ENCODE measurements at places on chromosomes 4 and X.
A peak's percentile ranks its signal among the peaks of the same experiment; 100 is the strongest.

DNA sequence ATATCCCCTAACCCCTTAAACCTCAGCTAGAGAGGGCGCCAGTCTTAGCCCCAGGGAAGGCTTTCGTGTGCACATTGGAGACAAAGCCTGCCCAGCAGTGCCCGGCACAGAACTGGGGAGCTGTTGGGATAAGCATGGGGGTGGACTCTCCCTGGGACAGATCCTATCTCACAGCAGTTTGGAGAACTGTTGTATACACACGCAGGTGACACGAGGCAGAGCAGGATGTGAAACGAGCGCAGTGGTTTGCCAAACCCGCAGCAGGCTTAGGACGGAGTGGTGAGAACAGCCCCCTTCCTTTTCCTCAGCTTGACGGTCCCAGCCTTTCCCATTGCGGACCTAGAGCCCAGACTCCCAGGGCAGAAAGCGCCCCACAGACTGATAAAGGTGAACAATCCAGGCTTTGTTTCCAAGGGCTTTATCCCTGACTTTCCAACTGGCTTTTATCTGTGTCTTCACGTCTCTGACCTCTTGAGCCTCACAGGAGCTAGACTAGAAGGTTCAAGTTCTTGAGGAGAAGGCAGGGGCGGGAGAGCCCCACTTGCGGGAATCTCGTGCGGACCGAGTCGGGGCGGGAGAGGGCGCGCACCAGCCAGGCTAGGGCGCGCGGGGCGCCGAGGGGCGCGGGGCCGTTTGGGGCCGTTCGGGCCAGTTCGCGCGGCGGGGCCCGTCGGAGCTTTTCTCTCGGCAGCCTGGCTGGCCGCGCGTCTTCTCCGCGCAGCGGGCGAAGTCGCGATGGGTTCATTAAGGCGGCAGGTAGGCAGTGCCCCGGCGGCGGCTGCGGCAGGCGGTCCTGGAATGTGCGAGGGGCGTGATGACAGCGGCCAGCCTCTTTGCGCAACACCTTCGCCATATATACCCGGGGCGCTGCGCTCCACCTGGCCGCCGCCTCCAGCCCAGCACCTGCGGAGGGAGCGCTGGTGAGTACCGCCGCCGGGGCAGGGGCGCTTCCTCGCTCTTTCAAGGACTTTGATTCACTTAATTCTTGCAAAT lies at the start of gene SLC34A2:
Gene SLC34A2 (plus strand): TSS at position 881 of the 993 bp plus-strand sequence. CDS start 6,650 bp downstream, outside the sequence.
- no peak for DNase-seq

GRCh38 chr4:112813790-112814189 lies 176.8 kb downstream of the LARP7 start:
- no peak for DNase-seq

- DNase-seq = no peak
Measured at GRCh38 chr4:2324891-2325290, 63.0 kb upstream of the MXD4 start.

DNA sequence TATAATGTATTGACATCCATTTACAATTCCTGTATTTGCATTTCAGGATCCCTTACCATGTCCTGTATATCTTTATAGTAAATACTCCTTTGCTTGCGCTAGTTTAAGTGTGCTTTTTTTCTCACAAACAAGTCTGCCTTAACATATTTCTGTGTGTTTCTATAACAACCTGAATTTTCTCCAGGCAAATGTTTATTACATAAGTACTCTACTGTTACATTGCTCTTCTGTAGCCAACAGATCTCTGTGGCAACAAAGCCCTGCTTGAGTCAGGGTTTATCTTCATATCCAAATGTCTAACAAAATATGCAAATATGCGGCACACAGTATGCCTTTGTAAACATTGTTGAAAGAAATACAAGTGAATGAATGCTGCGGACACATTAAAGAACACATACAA lies 625.5 kb downstream of the TLL1 start:
- no peak for DNase-seq

GRCh38 chrX:78979789-78980464 lies 34.7 kb downstream of the P2RY10 start:
- DNase-seq = peak; percentile 39

DNA sequence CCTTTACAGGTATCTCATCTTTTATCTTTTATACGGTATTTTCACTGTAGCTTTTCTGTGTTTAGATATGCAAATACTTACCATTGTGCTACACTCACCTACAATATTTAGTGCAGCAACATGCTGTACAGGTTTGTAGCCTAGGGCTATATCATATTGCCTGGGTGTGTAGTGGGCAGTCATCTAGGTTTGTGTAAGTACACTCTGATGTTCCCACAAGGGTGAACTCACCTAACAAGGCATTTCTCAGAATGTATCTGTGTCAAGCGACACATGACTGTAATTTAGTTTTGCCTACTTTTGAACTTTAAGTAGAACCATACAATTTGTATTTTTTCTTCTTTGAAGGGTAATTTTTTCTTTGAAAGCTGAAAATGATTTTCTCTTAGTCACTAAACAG lies 54.2 kb upstream of the SLC10A4 start:
- no peak for DNase-seq

- no peak for DNase-seq
Measured at GRCh38 chr4:77500801-77501200, 104.8 kb upstream of the CXCL13 start.

DNA sequence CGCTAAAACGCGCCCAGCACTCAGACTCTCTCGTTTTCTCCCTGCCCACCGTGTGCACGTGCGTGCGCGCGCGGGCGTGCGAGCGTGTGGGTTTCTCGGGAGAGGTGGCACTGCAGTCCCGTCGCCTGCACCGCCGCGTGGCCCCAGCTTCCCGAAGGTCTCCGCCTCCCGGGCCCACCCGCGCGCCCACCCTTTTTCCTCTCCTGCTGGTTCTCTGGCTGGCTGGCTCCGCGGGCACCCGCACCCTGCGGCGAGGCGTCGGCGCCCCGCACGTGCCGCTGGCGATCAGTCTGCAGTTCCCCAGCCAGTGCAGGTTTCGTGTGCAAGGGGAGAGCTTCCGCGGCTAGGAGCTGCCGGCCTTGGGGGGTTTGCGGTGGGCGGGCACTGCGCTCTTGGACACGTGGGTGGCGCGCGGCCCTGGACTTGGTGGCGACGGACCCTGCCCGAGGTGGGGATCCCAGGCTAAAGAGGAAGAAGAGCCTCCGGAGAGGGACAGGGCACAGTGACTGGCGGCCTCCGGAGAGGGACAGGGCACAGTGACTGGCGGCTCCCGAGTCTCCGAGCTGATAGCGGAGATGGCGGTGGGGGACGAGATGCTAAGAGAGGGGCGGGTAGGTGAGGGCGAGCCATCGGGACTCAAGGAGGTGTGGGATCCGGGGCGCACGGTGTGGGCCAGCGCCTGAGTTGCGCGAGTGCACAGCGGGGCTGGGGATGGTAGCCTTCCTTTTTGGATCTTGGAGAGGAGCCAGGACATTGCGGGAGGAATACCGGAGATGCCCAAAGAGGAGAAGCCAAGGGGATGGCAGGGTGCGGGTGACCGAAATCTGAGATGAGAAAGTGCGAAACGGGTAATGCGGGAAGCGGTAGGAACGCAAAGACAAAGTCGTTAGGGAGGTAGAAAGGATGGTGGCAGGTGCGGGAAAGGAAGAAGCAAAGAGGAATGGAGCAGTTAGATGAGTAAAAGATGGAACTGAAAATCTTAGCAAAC lies at the start of gene FAM184B:
Gene FAM184B (minus strand): TSS at position 322 of the 988 bp plus-strand sequence. CDS start 322 bp downstream, outside the sequence.
- no peak for DNase-seq

GRCh38 chr4:185624259-185624589 lies 88.9 kb upstream of the PDLIM3 start:
- no peak for DNase-seq

- DNase-seq = no peak
Measured at GRCh38 chr4:165537028-165537648, 158.3 kb downstream of the CPE start.

DNA sequence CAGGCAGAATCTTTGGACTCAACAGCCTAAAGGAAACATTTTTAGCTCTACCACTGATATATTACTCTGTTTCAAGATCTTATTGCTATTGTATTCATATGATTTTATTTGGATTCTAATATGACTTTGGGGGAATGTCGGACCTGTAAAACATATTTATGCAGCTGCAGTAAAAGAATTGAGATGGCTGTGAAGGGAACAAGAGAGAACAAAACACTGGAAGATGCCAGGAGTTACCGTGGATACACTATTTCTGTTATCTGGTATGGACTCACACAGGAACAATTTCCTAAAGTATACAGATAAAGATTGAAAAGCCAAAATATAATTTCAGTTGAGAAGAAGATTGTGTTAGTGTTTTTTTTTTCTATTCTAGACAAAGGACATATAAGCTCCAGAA lies 113.0 kb upstream of the DCLK2 start:
- no peak for DNase-seq

- DNase-seq = no peak
Measured at GRCh38 chr4:163331629-163332376, 593 bp downstream of the NPY1R start.

- DNase-seq = no peak
Measured at GRCh38 chr4:150366487-150366999, 215.4 kb upstream of the MAB21L2 start.

- DNase-seq = no peak
Measured at GRCh38 chrX:4110964-4111363, 397.5 kb upstream of the PRKX start.

DNA sequence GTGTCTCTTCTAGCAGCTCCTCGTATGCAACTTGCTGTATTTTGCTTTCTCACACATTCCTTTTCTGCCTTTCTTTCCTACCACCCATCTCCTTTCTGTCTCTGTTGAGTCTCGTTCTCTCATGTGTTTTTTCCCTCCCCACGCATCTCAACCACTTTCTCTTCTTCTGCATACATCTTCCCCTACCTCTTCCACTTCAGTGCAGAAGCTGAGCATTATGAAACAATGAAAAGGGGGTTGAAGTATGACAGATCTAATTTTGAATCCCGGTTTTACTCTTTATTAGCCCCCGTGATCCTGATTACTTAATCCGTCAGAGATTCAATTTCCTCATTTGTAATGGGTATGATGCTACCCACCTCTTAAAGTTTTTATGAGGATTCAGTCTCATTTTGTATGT lies 7.3 kb downstream of the FAM241A start:
- no peak for DNase-seq

DNA sequence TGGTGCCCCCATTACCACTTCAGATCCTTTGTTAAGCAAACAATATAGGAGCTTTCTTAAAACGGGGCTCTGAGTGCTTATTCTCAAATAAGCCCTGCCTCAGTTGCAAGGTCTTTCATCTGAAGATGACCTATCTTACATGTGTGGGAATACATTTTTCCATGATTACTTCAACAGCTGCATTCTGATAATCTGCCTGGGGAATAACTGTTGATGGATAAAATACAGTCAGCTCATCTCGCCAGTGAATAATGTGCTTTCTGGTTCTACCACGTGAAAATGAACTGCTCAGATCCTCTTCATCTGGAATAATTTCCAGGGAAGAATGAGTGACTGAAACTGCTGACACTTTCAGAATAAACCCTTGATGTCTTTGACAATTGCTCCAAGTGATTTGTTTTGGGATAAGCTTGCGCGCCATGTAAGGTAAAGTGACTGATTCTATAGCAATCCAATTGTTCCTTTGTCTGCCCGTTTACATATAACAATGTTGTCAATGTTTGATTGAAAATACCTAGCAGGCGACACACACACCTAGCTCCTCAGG lies 161.3 kb downstream of the RTL9 start:
- no peak for DNase-seq

DNA sequence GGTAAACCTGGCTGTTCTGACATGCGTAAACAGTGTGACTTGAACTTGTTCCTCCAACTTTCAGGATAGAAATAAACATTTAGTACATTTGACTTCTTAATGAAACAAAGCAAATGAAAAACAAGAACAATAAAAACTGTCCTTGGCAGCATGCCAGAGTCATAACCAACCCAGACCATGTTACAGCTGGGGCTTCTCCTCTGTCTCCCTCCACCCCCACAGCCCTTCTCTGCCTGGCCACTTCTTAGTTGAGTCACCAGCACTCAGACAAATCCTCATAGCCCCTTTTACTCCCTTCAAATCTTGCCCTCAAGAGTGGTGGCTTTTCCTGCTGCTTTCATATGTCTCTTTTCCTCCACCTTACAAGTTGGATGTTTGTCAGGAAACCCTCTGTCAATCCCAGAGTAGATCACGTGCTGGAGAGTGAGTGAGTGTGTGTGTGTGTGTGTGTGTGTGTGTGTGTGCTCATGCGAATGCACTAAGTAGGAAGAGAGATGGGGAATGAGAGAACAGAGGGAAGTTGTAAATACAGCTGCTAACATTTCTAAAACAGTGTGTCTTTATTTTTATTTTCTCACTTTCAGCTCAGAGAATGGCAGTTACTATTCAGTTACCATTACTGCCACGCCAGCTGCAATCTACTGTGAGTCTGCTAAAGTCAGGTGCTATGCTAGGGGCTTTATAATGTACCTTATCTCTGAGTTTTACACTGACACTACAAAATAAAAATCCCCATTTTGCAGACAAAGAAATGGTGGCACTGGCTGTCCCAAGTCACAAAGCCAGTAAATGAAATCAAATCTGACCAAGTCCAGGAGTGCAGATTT lies 15.0 kb downstream of the SCARB2 start:
- peak; percentile 63 for DNase-seq

DNA sequence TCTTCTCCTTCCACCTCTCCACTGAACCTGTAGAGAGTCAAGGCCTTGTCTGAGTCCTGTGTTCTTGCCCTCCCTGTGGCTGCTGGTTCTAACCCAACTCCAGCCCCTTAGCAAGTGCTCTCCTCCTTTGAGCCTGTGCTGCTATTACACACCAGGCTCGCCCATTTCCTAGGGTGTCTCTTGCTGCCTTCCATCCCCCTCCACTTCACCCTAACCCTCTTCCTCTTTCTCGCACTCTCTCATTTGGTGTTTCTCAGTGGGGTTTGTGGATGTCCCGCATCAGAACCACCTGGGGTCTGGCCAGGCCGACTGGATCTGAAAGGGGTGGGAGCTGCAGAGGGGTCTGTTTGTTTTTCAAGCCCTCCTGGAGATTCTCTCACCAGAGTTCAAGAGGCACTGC lies 156.7 kb downstream of the SPRY1 start:
- DNase-seq = no peak

GRCh38 chr4:152072906-152073305 lies 312.1 kb upstream of the GATB start:
- DNase-seq = no peak

DNA sequence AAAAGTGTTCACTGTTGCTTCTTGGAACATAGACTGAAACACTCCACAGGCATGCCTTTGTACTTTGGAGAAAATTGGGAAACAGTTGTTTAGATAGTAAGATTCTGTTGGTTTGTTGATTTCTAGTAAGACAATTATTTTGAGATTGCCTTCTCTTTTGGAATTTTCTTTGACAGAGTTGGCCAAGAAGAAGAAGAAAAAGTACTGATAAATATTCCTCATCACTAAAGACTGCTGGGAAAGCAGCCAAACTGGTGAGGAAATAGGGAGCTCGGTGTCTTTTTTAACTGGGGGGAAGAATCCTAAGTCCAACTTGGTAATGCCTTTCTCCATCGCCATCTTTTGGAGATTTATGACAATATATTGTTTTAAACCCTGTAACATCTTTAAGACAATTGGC lies 370.7 kb downstream of the GPAT3 start:
- no peak for DNase-seq

DNA sequence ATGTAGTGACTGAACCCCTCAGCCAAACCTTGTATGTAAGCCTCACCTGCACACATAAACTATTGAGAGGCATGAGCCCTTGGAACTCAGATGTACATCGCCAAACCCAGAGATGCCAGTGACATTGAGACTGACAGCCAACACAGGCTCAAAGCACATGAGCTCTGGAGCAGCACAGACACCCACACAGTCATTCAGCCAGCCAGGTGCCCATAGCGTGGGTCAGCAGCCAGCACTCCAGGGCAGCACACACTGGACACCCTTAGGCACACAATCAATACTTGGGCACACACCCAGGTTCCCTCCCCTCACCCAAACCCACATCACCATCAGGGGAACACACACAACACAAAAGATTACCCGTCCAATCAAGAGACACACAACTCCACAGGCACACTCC lies 4.3 kb upstream of the TIMP1 start:
- DNase-seq = no peak
